ENCODE measurements at places on chromosomes 11 and 22. TPM values are rescaled to one million over a fixed set of nuclear protein-coding genes. Genes with fewer than 3 reads are reported as not detected.

The EMSY gene
- polyA plus RNA-seq, result 24.2 TPM

The IL18BP gene
- polyA plus RNA-seq, result 5.8 TPM

The SLC22A8 gene
- polyA plus RNA-seq, result not detected

The THY1 gene
- polyA plus RNA-seq, result not detected

The ACER3 gene
- polyA plus RNA-seq, result 4.0 TPM

The OR4S1 gene
- not detected for polyA plus RNA-seq

The TMEM138 gene
- 39.6 TPM for polyA plus RNA-seq

DNA sequence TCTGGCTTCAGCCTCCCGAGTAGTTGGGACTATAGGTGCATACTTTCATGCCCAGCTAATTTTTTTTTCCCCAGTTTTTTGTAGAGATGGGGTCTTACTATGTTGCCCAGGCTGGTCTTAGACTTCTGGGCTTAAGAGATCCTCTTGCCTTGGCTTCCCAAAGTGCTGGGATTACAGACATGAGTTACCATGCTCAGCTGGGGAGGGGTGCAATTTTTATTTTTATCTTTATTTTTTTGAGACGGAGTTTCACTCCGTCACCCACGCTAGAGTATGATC is 49.7 kb upstream of the A4GALT start:
- peak overlapping the region; percentile 70 for H3K4me3 ChIP-seq
- H3K36me3 ChIP-seq, result no peaks in the 10 kb centered on the region

GRCh38 chr11:69721106-69721505 is 17.3 kb upstream of the FGF19 start:
- H3K27me3 ChIP-seq, result peaks cover 78% of the 10 kb centered on the region
- DNase-seq, result no peak
- H3K27ac ChIP-seq, result no peak overlapping the region

DNA sequence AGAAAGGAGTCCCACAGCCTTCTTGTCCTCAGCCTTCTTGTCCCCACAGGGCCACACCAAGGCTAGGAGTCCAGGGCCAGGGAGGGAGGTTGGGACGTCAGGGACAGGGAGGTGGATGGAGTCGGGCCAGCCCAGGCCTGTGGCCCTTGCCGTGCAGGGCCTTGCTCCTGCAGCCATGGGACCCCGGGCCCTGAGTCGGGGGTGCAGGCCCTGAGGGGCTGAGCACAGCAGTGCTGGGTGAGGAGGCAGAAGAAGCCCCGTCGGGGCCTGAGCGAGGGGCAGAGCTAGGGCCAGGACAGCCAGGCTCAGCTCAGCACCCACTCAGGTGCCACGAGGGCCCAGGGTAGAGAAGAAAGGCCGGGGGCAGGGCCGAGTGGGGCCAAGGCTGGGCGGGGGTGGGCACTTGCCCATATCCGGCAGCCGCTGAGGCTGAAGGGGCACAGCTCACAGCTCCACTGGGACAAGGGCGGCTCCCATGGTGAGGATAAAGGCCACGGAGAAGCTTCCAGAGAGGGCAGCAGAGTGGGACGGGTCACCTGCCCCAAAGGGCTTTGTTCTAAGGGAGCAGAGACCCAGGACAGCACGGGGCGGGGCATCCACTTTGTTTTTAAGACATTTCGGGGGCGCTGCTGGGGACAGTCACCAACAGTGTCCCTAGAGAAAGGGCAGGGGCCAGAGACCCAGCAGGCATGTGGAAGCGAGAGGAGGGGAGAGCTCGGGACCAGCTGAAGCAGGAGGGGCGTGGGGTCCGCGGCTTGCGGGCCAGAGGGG is 3.6 kb downstream of the MLC1 start:
- H3K27me3 ChIP-seq, result peaks cover 40% of the 10 kb centered on the region
- no peaks in the 10 kb centered on the region for H3K36me3 ChIP-seq
- H3K27ac ChIP-seq, result no peak overlapping the region
- DNase-seq, result no peak
- H3K4me1 ChIP-seq, result peaks cover 6% of the 10 kb centered on the region

- H3K4me3 ChIP-seq, result no peak within 1 kb of the TSS
- no peaks in the 10 kb centered on the region for H3K36me3 ChIP-seq
- no peaks in the 10 kb centered on the region for H3K4me1 ChIP-seq
- H3K27ac ChIP-seq, result no peak within 1 kb of the TSS
Observed at GRCh38 chr22:17007852-17008731, at the start of gene GAB4. TSS of gene GAB4 (minus strand) at chr22:17008222. CDS start at chr22:17008114, 108 bp downstream.

DNA sequence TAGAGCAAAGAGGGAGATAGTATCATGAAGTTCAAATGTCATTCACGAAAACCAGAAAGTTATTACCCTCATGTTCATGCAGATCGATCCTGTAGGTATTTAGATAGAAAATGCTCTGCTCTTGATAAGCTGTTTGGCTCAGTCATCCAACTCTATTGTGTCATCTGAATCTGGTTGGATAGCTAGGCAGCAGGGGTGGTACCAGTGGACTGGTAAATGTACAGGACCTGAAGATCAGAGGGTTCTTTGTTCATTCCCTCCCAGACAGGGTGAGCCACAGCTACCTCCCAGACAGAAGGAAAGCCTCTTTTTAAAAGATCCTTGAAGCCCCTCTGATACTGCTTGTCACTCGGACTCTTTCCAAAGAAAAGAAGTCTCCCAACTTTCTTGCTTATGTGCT is 29.8 kb upstream of the DRD2 start:
- DNase-seq, result no peak
- H3K4me3 ChIP-seq, result no peak overlapping the region
- H3K36me3 ChIP-seq, result no peaks in the 10 kb centered on the region
- no peaks in the 10 kb centered on the region for H3K4me1 ChIP-seq
- H3K27ac ChIP-seq, result no peak overlapping the region

DNA sequence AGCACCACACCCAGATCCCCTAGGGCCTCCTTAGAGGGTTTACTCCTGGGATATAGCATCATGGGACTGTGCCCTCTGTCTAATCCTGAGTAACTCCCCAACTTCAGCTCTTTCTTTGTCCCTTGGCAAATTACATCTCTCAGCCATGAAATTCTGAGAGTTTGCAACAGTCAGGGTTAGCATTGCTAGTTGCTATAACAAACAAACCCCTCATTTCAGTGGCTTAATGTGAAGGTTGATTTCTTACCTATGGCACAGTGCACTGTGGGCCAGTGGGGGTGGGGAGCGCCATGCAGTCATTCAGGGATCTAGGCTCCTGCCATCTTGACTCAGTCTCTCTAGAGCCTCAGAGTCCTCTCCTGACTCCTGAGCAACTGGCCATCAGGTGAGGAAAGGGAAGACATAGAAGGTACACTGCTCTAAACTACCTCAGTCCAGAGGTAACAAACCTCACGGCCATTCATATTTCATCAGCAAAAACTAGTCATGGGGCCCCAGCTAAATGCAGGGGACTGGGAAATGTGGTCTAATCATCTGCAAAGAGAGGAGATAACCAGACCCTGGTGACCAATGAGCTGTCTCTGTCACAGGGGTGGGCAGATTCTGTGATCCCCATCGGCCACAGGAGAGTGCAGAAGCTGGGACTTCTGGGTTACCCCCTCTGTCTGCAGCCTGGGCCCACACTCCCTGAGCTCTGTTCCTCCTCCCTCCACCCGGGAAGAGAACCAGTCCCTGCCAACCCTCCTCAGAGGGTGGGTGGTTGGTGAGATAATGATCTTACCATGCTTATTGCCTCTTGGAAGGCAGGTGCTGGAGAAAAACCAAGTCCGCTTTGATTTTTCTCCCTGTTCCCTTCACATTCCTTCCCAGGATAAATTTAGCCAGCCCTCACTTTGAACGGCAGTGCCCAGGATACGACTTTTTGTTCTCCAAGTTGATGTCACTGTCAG is 17.5 kb downstream of the PRG3 start:
- no peak for DNase-seq
- no peaks in the 10 kb centered on the region for H3K36me3 ChIP-seq
- H3K4me3 ChIP-seq, result no peak overlapping the region
- H3K4me1 ChIP-seq, result no peaks in the 10 kb centered on the region

DNA sequence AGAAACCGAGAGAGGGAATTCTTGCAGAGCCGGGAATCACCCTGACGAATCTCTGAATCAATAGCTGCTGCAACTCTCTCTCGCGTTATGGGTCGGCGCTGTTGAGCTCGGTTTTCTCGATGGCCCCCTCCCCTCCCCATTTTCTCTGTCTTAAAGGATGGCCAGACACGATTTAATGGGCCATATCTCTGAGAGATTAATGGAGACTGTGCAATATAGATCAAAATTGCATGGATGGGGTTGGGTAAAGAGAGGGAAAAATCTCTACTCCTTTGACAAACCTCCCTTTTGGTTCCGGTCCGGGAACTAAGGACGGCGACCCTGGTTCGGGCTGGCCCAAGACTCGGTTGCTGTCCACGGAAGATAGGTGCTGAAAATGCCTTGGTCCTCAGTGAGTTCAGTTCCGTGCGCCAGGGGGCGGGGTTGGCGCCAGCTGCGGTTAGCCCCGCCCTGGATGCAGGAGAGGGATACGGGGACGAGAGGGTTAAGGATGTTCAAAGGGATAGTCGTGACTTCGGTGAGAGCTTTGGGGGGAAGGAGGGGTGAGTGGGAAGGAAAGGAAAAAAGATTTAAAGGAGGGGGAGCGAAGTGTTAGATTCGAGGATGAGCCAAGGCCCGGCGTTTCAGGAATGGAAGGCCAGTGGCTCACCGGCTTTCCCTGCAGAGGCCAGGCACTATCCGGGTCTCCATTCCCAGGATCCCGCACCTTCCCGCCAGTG is 103.6 kb upstream of the HSD17B12 start:
- H3K27ac ChIP-seq, result peak overlapping the region; percentile 65
- DNase-seq, result no peak
- H3K36me3 ChIP-seq, result no peaks in the 10 kb centered on the region
- H3K4me1 ChIP-seq, result peaks cover 60% of the 10 kb centered on the region
- no peak overlapping the region for H3K4me3 ChIP-seq

DNA sequence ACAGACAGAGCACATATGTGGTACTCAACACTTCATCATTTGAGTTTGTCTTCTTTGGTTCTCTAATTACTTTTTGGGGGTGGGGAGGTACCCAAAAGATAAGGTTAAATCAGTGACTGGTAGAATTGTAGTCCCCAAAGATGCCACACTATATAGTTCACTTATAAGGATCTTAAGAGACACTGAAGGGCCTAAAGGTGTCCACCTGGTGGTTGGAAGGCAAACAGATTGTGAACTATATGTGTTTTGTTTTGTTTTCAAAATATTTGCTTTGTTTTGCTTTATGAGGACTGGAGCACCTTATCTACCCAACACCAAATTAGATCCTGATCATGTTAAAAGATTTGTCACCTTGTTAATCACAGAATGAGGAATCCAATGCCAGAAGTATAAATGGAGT is 136.1 kb downstream of the DCDC1 start:
- H3K4me1 ChIP-seq, result no peaks in the 10 kb centered on the region
- no peaks in the 10 kb centered on the region for H3K27me3 ChIP-seq
- H3K36me3 ChIP-seq, result no peaks in the 10 kb centered on the region

DNA sequence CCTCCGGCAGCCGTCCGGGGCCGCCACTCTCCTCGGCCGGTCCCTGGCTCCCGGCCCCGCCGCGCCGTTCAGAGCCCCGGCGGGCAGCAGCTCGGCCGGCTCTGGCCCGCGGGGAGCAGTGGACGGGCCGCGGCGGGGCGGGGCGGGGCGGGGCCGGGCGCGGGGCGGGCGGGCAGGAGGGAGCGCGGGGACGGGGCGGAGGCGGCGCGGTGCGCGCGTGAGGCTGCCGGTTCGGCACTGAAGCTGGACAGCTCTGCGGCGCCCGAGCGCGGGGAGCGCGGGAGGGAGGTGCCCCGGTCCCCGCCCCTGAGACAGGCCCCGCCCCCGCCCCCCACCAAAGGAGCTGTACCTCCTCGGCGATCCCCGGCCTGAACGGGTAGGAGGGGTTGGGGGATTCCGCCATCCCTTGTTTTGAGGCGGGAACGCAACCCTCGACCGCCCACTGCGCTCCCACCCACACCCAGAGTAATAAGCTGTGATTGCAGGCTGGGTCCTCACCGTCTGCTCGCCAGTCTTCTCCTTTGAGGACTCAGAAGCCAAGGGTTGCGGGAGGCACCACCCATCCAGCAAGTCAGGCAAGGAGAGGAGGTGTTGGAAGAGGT is at the start of gene DRD2:
DRD2 (minus strand) TSS at position 239 of the 602 bp plus-strand sequence. CDS start 50,747 bp downstream, outside the sequence.
- no peak within 1 kb of the TSS for H3K4me3 ChIP-seq
- peaks cover 6% of the 10 kb centered on the region for H3K36me3 ChIP-seq
- no peak for DNase-seq
- peaks cover 84% of the 10 kb centered on the region for H3K27me3 ChIP-seq
- peaks cover 11% of the 10 kb centered on the region for H3K4me1 ChIP-seq

GRCh38 chr11:8908099-8908498 is 2.9 kb upstream of the AKIP1 start:
- H3K27ac ChIP-seq, result no peak overlapping the region
- H3K36me3 ChIP-seq, result no peaks in the 10 kb centered on the region
- no peak for DNase-seq
- peaks cover 31% of the 10 kb centered on the region for H3K4me1 ChIP-seq

DNA sequence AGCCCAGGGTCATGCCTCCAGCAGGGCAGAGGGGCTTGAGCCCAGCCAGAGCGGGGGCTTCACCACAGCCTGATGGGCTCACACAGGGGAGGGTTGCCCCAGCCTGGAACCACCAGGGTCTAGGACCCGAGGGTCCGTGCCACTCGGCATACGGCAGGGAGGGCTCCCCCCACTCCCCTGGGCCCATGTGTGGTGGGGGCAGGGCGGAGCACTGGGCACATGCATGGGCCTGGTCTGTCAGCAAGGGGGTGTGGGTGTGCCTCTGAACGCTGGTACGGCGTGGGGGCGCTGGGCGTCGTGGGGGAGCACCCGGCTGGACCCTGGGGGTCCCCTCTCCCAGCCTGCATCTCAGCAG is 29.3 kb downstream of the MOB2 start:
- peaks cover 3% of the 10 kb centered on the region for H3K4me1 ChIP-seq
- H3K36me3 ChIP-seq, result no peaks in the 10 kb centered on the region
- no peaks in the 10 kb centered on the region for H3K27me3 ChIP-seq
- no peak for DNase-seq
- no peak overlapping the region for H3K4me3 ChIP-seq

DNA sequence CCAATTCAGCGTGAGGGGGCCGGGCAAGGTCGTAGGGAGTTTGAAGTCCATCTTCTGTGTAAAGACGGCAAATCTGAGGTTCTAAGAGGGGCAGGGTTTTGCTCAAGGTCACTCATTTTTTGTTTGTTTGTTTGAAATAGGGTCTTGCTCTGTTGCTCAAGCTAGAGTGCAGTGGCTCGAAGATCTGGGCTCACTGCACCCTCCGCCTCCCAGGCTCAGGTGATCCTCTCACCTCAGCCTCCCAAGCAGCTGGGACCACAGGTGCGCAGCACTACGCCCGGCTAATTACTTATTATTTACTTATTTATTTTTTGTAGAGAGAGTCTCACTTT is 355 bp upstream of the AP1B1 start:
- H3K27me3 ChIP-seq, result no peaks in the 10 kb centered on the region
- H3K36me3 ChIP-seq, result no peaks in the 10 kb centered on the region
- H3K27ac ChIP-seq, result peak overlapping the region; percentile 99
- H3K4me3 ChIP-seq, result peak overlapping the region; percentile 90
- H3K4me1 ChIP-seq, result peaks cover 57% of the 10 kb centered on the region

- no peaks in the 10 kb centered on the region for H3K36me3 ChIP-seq
- no peaks in the 10 kb centered on the region for H3K4me1 ChIP-seq
- no peak overlapping the region for H3K4me3 ChIP-seq
Observed at GRCh38 chr11:76314741-76315090, 66.2 kb downstream of the THAP12 start.

- H3K27me3 ChIP-seq, result no peaks in the 10 kb centered on the region
- H3K4me3 ChIP-seq, result no peak overlapping the region
- H3K36me3 ChIP-seq, result no peaks in the 10 kb centered on the region
- H3K27ac ChIP-seq, result no peak overlapping the region
- DNase-seq, result no peak
Observed at GRCh38 chr11:119179983-119180382, 5.3 kb upstream of the NHERF4 start.

- no peaks in the 10 kb centered on the region for H3K36me3 ChIP-seq
- H3K4me3 ChIP-seq, result no peak overlapping the region
- DNase-seq, result no peak
- peaks cover 4% of the 10 kb centered on the region for H3K27me3 ChIP-seq
Observed at GRCh38 chr11:12260731-12261521, 116.4 kb upstream of the PARVA start.

Measured in naive B cell (primary cell).